ENCODE measurements at places on chromosomes 3 and 15.

GRCh38 chr3:123414973-123415775 lies 33.7 kb downstream of the ADCY5 start:
- DNase-seq = no peak

DNA sequence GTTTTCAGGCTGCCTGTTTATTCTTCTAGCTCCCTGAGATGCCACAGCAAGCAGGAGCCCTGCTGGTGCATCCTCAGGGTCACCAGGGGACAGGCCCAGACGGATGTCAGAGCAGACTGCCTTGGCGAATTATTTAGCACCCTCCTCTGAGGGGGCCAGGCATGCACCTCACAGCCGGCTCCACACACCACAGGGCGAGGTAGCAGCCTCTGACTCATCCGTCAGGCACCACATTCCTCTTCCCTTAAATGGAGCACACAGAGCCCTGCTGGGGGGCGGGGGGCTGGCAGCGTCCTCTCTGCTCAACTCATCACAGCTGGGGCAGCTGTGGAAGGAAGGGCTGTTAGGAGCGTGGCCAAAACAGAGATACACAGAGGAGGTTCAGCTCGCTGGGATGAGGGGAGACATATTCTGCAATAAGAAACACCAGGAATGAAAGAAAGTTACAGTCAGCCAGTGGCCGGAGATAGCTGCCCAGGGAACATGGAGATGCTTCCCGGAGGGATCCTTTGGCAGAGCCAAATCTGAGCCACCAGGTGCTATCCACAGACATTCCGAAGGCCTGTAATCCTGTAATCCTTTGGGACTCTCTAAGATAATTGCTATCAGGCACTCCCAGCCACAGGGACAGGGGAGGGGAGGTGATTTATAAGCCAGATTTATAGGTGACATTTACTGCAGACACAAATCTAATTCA lies 13.9 kb upstream of the PRICKLE2 start:
- peak; percentile 83 for DNase-seq

- no peak for DNase-seq
Measured at GRCh38 chr3:177424521-177424920, 227.2 kb upstream of the TBL1XR1 start.

DNA sequence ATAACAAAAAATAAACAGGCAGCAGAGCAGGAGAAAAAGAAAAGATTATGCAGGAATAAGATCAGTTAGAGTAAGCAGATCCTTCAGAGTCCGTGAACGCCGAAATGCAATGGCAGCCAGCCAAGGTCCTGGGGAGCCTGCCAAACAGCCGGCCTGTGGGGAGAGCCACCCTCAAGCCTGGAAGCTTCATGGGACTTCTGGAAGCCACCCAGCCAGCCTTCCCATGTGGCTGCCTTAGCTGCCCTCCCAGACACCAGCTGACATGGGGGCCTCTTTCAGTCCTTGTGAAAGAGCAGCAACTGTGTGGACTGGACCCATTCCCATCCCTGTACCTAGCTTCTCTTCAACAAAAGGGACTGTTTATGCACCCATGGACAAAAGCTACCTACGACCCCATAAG lies 64.9 kb upstream of the RAD18 start:
- DNase-seq = peak; percentile 97

GRCh38 chr3:39216176-39216790 lies 23.9 kb upstream of the XIRP1 start:
- DNase-seq = no peak

DNA sequence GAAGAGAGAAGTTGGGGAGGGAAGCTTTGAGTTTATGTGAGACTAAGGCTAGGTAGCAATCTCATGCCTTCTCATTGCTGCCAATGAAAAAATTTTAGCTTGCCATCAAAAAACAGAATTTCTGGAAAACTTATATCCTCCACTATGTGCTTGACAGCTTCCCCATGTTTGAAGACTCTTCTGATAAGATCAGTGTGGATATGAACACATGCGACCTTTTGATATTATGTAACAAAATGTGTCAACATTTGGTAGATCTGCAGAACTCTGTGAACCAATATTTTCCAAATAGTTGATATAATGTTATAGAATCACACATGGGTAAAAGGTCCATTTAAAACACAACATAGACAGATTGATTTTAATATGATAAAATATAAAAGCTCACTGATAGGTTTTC lies 380.9 kb upstream of the PROK2 start:
- DNase-seq = no peak

DNA sequence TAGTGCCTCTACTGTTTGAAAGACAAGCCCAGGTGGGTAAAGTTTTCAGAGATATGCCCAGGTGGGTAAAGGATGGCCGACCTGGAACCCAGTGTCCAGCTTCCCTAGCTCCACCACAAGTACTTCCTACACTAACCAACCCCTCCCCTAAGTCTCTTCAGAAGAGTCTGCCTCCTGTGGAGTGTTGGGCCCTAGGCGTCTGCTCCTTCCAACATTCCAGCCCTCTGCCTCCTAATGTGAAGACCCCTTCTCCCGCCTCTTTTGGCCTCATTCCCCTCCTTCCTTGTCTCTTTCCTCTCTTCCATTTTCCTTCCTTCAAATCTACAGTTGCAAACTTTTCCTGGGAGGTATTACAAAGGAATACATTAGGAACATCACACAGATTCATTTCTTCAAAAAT lies 38.6 kb downstream of the CNTN3 start:
- no peak for DNase-seq

DNA sequence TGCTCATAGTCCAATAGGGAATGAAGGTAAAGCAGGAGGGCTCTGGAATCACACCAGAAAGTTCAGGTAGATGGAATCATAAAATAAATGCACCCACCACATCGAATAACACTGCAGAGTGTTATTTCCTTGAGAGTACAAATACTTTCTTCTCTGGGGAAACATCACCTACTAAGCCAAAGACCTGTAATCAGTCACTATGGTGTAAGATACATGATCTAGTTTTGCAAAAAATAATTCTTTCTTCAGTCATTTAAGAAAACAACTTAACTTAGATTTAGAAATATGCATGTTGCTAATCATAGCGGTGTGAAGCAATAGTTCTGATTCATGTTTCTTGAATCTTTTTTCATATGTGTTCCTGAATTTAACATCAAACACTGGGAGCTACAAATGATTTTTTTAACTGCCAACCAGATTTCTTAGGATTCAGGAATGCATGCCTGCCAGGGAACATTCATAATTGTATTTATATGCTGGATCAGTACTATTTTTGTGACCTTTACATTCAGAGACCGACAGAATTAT lies 40.2 kb upstream of the MEIS2 start:
- DNase-seq = no peak

DNA sequence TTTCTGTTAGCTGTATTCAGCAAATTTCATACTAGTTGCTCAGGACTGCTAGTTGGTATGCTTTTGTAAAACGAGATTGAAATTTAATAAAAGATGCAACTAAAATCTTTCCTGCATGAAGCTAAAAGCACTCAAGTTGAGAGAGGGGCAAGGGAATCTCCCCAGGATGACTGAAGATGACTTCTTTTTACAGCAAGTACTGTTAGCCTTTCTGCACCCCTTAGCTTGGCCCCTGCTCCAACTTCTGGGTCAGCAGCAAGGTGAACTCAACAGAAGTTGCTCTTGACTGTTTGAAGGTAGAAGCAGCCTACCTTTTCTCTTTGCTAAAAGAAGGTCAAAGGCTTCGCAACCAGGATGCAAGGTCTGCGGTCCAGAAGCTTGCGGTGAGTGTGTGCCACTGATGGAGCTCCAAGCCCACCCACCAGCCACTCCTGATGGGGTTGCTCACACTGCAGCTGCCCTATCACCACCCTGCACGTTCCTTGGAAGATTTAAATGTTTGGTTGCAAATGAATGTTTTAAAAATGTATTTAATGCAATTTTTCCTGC lies 32.5 kb downstream of the NME9 start:
- DNase-seq = no peak

- DNase-seq = no peak
Measured at GRCh38 chr3:178841011-178841410, 230.6 kb downstream of the ZMAT3 start.

DNA sequence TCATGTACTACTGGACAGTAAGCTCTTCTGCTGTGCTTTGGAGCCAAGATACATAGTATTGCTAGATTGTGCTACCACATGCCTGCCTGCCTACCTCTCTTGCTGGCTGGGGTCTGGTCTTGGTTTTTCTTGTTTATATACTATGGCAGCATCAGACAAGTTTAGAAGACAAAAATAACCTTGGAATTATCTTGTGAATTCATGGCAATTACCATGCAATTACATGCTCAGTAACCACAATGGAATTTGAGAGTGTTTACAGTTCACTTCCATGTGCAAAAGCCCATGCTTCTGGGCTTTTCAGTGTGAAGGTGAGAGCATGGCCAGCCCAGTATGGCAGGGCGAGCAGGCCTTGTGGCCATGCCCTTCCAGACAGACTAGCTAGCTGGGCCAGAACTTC lies 48.0 kb upstream of the C15orf61 start:
- no peak for DNase-seq

DNA sequence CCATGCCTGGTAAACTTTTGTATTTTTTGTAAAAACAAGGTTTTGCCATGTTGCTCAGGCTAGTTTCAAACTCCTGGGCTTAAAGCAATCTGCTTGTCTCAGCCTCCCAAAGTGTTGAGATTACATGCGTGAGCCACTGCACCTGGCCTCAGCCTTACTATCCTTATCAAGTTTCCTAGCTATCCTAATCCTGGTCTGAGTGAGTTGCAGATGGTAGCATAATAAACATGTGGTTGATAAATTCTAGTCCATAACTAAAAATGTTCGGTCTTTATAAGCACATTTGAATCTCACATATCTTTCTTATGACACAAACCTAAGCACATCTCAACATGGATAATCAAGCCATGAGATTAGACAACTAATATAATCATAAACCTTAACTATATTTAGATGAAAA lies 18.5 kb downstream of the NPHP3 start:
- DNase-seq = no peak

GRCh38 chr3:24640330-24640877 lies 145.8 kb upstream of the THRB start:
- no peak for DNase-seq

DNA sequence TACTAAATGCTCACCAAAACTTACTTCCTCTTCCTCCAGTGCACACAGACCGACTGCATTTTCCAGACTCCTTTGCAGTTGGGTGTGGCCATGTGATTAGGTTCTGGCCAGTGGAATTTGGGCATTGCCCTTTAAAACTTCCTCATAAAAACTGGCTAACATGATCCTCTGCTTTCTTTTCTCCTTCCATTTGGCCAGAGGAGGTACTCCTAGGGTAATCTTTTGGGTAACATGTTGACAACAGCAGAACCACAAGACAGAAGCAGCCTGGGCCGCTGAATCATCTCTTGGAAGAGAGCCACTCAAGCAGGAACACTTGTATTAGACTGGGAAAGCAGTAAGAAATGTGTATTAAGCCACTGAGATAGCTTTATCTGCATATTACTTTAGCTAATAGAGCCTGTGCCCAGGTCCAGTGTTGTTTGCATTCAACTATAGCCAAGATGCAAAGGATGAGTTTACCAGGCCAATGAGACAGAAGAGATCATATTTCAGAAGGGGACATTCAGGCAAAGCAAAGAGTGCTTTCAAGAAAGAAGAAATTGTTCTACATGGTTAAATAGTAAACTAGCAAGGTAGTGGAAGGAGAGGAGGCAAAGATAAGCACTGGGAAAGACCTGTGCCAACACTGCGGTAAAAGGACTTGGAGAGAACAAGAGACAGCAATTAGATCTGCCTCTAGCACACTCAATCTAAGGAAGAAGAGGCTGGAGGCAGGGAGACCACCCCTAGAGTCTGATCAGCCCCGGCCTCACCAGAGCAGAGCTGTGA lies 79.8 kb downstream of the PLCH1 start:
- peak; percentile 47 for DNase-seq

- no peak for DNase-seq
Measured at GRCh38 chr15:43998607-43999006, 171.8 kb downstream of the WDR76 start.
